ENCODE measurements at places on chromosomes 2 and 18. TPM values are rescaled to one million over a fixed set of nuclear protein-coding genes. Genes with fewer than 3 reads are reported as not detected.

Gene SULT1C2
- total RNA-seq = not detected

DNA sequence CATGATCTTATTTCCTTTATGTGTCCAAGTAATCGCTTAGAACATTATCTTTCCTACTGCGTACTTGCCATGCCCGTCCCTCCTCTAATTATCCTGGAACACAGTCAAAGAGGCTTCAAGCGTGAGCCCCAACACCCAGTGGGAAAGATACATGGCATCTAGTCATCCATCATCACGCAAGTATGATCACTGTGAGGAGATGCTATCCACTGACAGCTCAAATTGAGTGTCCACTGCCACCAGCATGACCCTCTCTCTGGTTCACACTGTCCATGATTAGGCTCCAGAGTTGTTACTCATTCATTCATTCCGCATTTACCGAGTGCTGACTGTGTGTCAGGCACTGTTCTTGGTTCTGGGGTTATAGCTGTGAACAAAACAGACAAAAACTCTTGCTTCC is 124.6 kb downstream of the COPS8 start:
- no peak for DNase-seq

Gene C2orf72
- 0.15 TPM for total RNA-seq

- DNase-seq = no peak
Observed at GRCh38 chr2:228615496-228615895, 434.0 kb upstream of the SPHKAP start.

Gene WDR35
- 7.7 TPM for total RNA-seq

Gene PLGLB2
- total RNA-seq = 2.8 TPM

DNA sequence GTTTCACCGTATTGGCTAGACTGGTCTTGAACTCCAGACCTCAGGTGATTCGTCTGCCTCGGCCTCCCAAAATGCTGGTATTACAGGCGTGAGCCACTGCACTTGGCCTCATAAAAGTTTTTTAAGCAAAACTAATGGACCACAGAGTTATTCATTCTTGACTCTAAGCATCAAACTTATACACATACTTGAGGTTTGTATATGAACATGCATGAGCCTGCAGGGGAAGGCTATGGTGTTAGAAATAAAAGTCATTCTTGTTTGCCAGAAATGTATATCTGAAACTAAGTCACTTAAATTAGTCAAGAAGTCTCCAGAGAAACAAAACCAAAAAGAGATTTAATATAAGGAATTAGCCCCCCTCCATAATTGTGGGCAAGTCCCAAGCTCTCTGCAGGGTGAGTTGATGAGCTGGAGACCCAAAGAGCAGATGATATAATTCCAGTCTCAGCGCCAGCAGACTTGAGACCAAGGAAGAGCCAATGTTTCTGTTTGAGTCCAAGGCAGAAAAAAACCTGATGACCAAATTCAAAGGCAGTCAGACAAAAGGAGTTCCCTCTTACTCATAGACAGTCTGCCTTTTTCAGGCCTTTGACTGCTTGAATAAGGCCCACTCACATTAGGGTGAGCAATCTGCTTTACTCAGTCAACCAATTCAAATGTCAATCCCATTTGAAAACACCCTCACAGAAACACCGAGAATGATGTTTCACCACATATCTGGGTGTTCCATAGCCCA is 69.0 kb upstream of the DSG1 start:
- DNase-seq = no peak

- no peak for DNase-seq
Observed at GRCh38 chr2:65417509-65418085, 14.8 kb downstream of the SPRED2 start.

DNA sequence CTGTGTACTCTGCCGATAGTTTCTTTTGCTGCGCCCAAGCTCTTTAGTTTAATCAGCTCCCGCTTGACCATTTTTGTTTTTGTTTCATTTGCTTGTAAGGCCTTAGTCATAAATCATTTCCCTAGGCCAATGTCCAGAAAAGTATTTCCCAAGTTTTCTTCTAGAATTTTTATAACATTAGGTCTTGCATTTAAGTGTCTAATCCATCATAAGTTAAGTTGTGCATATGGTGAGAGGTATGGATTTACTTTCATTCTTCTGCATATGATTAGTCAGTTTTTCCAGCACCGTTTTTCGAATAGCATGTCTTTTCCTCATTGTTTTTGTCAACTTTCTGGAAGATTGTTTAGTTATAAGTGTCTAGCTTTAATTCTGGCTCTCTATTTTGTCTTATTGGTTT is 484.8 kb upstream of the CNTNAP5 start:
- no peak for DNase-seq

DNA sequence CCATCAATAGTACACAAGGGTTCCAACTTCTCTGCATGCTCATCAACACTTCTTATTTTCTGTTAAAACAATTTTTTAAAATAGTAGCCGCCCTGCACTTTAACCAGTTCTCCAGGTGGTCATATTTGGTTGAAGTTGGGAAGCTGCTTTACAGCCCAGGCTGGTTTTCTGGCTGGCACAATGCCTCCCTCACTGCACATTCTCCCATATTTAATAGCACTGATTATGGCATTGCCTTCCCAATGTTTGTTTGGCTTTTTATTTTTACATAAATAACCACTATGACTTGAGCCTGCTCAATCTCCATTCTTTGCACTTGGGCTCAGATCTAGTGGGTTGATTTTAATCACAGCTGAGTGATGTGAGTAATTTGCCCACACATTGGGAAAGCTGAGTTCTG is 111.9 kb upstream of the MAP4K3 start:
- no peak for DNase-seq

- DNase-seq = no peak
Observed at GRCh38 chr2:223674998-223675609, 72.9 kb upstream of the SCG2 start.

DNA sequence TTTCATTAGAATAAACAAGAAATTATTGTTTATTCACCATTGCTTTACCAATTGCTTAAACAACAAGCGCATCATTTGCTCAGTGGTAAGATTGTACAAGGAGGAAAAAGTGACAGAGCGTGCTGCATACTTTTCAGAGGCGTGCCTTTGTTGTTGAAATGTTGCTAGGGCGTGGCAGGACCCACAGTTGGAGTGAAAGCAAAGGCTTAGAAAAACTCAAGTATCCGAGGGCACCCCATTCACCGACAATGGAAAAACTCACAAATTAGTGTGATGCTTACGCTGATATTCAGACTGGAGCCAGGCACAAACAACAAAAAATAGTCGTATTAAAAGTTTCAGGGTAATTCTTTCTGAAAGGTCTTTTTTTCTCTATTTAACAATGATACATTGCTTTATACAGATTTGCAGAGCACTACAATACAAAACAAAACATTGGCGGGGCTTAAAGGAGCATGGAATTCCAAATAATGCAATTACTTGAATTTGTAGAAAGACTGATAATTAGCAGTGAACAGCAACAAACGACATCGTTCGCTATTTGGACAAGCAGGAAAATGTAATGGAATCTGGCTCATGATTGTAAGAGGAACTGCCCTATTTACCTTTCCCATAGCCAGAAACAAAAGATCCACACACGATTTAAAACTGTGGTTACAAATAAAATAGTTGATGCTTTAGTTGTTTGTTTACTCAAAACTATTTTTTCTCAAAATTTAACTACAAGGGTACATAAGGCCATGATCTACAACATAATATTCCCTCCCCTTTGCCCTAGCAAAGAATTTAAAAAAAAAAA is 37.8 kb upstream of the RTTN start:
- DNase-seq = no peak

GRCh38 chr2:171791361-171791760 is 102.7 kb downstream of the SLC25A12 start:
- no peak for DNase-seq

Gene PIEZO2
- not detected for total RNA-seq

Gene C18orf54
- total RNA-seq = 10.4 TPM
